Omental fat pad (tissue), 4 donors: ENCODE measurements at places on chromosomes 12 and 14. TPM values are rescaled to one million over a fixed set of nuclear protein-coding genes. Genes with fewer than 3 reads are reported as not detected.

Gene PLEK2
- 4.5 TPM for total RNA-seq

- DNase-seq, result no peak
Measured at GRCh38 chr12:66275040-66275439, 27.3 kb upstream of the HELB start.

DNA sequence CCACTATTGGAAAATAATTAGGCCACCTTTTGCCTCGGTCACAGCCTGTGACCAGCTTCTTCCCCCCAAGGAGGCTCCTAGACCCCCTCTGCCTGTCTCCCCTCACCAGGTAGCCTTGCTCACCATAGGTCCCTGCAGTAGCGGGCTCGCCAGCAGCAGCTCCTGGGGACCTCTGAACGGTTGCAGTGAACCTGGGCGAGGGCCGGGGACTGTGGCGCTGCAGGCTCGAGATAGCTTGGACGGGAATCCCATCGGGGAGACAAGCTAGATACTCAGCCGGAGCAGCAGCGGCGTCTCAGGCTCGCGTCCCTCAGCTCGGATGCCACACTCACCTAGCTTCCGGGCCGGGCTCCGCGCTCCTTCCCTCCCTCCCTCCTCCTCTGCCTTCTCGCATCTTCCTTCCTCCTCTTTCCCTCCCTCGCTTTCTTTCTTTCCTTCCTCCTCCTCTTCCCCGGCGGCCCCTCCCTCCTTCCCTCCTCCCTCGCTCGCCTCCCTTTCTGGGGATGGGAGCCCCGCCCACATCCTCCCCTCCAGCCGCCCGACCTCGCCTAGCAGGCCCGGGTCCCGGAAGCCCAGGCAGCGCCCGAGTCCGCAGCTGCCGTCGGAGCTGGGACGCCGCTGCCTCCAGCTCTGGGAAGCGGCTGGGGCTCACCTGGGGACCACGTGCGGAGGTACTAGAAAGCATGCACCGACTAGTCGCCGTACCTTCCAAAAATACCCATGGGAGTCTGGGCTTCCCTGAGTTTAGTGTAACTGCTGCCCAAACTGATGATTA is at the start of gene BMP4:
Gene BMP4 (minus strand): TSS at position 399 of the 775 bp plus-strand sequence. CDS start 4,603 bp downstream, outside the sequence.
- no peak for DNase-seq

Gene KLRC4
- total RNA-seq, result not detected

DNA sequence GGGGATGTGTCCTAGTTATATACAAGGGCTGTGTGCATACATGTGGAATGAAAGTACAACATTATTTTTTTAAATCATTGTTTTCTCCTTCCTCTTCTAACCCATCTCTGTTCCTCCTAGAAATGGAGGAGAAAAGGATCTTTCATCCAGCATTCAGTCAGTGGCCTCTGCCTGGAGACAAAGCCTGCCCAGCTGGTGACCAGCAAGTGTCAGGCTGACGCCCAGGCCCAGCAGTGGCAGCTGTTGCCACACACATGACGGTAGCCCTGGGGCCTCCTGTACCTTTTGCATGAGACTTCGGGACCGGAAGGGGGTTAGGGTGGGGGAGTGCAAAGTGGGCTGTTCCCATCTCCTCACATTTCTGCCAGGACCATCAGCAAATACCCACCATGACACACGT is 46.2 kb downstream of the ERH start:
- no peak for DNase-seq

DNA sequence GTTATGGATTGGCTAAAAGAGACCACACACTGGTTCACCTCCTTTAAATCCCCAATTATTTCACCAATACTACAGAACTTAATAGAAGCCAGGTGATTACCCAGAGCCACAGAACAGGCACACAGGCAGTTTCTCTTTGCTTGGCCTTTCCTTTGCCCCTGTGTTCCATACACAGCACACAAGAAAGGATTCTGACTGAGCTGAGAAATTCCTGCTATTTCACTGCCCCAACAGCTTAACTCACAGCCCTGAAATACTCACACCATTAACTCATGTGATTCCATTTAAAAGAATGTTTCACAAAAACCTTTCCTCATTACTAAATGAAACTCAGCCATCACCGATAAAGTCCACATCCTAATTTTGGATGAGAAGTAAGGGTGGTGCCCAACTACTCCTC is 133.6 kb downstream of the MED13L start:
- DNase-seq, result no peak

- no peak for DNase-seq
Measured at GRCh38 chr12:12376646-12377448, 20.0 kb downstream of the BORCS5 start.
